Neural crest cell (in vitro differentiated cells): ENCODE measurements at places on chromosomes 11 and 22. TPM values are rescaled to one million over a fixed set of nuclear protein-coding genes. Genes with fewer than 3 reads are reported as not detected.

Gene TMEM191C
- total RNA-seq = 2.1 and 2.2 TPM in 2 replicates

Gene MCM5
- 174 and 187 TPM in 2 replicates for total RNA-seq

Gene ELF5
- total RNA-seq = not detected in 2 replicates

Gene PKNOX2
- total RNA-seq = 21.5 and 23.5 TPM in 2 replicates

Gene PPP1R14B
- 286 and 296 TPM in 2 replicates for total RNA-seq

Gene TMEM45B
- not detected in 2 replicates for total RNA-seq

Gene DEPDC7
- 3.9 and 4.2 TPM in 2 replicates for total RNA-seq

Gene MUC5AC
- not detected in 2 replicates for total RNA-seq

Gene PAX6
- total RNA-seq = 83.7 and 86.7 TPM in 2 replicates

Gene SAA1
- not detected in 2 replicates for total RNA-seq

Gene OR51S1
- not detected in 2 replicates for total RNA-seq

Gene IRF7
- total RNA-seq = 10.2 and 11.4 TPM in 2 replicates

Gene ANKRD49
- total RNA-seq = 10.3 and 11.7 TPM in 2 replicates

Gene TESMIN
- 4.2 and 6.8 TPM in 2 replicates for total RNA-seq

Gene ACRV1
- 0.73 and 1.2 TPM in 2 replicates for total RNA-seq

Gene POU2AF2
- not detected in 2 replicates for total RNA-seq

Gene DBX1
- 26.3 and 29.6 TPM in 2 replicates for total RNA-seq

Gene MIOX
- 0.30 and 0.35 TPM in 2 replicates for total RNA-seq

Gene INS
- total RNA-seq = not detected in 2 replicates

Gene MYBPC3
- not detected in 2 replicates for total RNA-seq

Gene KRTAP5-2
- total RNA-seq = not detected in 2 replicates

Gene EP300
- total RNA-seq = 89.2 and 93.1 TPM in 2 replicates

Gene CCDC15
- 6.1 and 7.1 TPM in 2 replicates for total RNA-seq

Gene PLA2G3
- 24.3 and 24.7 TPM in 2 replicates for total RNA-seq

Gene SCN2B
- total RNA-seq = 0.40 and 0.43 TPM in 2 replicates

Gene PGA5
- not detected in 2 replicates for total RNA-seq

Gene TMEM223
- total RNA-seq = 20.4 and 23.4 TPM in 2 replicates

Gene SEPTIN3
- total RNA-seq = 71.5 and 75.0 TPM in 2 replicates

Gene NRGN
- total RNA-seq = 30.3 and 30.7 TPM in 2 replicates

Gene TP53AIP1
- total RNA-seq = 0.25 TPM in 1 of 2 replicates, not detected in the other

Gene TRPM5
- total RNA-seq = 0.09 TPM in 2 replicates

Gene XKR3
- total RNA-seq = not detected in 2 replicates

Gene MS4A6E
- total RNA-seq = not detected in 2 replicates

Gene C11orf86
- not detected in 2 replicates for total RNA-seq

Gene SLC22A12
- not detected in 2 replicates for total RNA-seq

Gene MMP13
- not detected in 2 replicates for total RNA-seq

Gene POTEH
- not detected in 2 replicates for total RNA-seq

Gene CCDC157
- 8.3 and 9.3 TPM in 2 replicates for total RNA-seq

Gene GGTLC3
- total RNA-seq = not detected in 2 replicates

Gene CSF2RB
- total RNA-seq = not detected in 2 replicates

Gene ST14
- 0.12 and 0.30 TPM in 2 replicates for total RNA-seq

Gene MMP11
- total RNA-seq = 10.8 and 11.2 TPM in 2 replicates

Gene NAV2
- 14.1 and 15.5 TPM in 2 replicates for total RNA-seq

Gene DEUP1
- 0.70 and 0.80 TPM in 2 replicates for total RNA-seq

Gene UCP2
- total RNA-seq = 66.4 and 71.4 TPM in 2 replicates

Gene FGF3
- not detected in 2 replicates for total RNA-seq

Gene LYVE1
- 0.14 TPM in 1 of 2 replicates, not detected in the other for total RNA-seq

Gene CD81
- 211 and 225 TPM in 2 replicates for total RNA-seq
